ENCODE measurements at places on chromosomes 11 and 22. TPM values are rescaled to one million over a fixed set of nuclear protein-coding genes. Genes with fewer than 3 reads are reported as not detected.

DNA sequence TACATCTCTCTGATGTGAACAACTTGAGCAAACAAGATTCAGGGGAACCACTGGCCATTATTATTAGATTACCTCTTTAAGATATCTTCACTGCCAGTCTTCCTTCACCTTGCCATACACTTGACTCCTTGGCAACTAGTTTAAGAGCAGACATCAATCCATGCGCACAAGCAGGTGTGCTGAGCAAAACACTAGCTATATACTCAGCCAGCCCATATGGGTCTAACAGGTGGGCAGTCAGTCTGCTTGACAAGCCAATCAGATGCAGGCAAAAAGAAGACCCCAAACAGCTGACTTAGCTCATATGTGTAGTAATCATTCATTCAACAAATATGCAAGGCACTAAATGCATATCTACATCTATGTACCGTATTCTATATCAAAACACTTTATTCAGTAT, 101.2 kb downstream of the SIK3 start:
- no peak for DNase-seq

GRCh38 chr11:112303616-112304015, 43.0 kb upstream of the PLET1 start:
- DNase-seq, result no peak

DNA sequence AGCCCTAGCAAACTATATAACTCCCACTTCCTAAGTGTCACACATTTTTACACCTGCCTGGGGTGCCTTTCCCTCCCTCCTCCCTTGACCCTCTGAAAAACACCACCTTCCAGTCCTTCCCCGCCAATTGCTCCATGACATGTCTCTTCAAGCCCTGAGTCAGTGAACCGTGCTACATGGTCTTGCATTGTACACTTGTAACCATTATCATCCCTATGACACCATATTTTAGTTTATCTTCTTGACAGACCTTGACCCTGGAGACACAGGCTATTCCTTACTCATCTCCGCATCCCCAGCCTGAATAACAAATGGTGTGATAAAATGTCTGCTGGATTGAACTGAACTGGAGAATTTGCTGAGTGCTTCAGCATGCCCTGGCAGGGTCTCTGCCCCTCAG, 36.9 kb downstream of the TNKS1BP1 start:
- DNase-seq, result no peak

- no peak for DNase-seq
Measured at GRCh38 chr22:40960145-40960544, 9.0 kb downstream of the RBX1 start.

DNA sequence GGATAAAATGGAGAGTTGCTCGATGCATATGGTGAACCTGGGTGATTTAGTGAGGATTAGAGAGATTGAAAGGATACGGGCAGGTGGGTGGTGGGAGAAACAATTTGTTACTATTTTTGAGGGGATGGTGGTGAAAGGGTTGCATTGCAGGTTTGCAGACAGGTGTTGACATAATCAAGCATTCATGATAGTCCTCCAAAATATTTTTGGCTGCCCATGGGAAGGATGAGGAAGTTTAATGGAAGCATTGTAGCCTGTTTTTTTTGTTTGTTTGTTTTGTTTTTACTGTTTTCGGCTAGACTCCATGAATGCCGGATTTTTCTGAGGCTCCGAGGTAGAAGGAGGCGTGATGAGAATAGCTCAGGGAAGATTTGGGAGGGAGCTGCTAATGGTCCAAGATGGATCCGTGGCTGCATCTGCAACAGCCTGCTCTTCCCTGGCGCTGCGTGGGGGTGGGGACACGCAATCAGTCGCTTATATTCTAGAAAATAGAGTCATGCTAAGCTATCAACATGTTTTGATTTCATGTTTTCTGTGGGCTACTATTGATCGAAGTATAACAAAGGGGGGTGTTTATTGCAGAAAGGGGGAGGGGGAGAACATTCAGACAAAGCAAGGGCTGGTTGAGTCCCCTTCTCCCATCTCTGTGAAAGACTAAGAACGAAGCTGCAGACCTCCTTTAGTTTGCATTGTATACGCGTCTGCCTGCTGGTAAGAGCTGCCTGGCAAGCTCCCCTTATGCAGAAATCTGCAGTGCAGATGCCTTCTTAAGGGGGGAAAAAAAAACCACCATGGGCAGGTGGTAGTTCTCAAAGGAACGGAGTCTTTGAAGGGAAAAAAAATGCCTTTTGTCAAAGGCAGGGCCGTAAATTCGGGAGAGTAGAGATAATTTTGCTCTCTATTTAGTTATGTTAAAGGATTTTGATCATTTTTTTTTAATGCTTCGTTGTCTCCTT, 1.0 kb downstream of the RTN3 start:
- DNase-seq, result peak; percentile 52

- no peak for DNase-seq
Measured at GRCh38 chr11:128500493-128500892, 86.9 kb downstream of the ETS1 start.

- no peak for DNase-seq
Measured at GRCh38 chr11:106468086-106468485, 390.6 kb downstream of the AASDHPPT start.

- no peak for DNase-seq
Measured at GRCh38 chr22:47228767-47229166, 466.3 kb downstream of the TBC1D22A start.

GRCh38 chr11:115324581-115325432, 179.4 kb downstream of the CADM1 start:
- no peak for DNase-seq

DNA sequence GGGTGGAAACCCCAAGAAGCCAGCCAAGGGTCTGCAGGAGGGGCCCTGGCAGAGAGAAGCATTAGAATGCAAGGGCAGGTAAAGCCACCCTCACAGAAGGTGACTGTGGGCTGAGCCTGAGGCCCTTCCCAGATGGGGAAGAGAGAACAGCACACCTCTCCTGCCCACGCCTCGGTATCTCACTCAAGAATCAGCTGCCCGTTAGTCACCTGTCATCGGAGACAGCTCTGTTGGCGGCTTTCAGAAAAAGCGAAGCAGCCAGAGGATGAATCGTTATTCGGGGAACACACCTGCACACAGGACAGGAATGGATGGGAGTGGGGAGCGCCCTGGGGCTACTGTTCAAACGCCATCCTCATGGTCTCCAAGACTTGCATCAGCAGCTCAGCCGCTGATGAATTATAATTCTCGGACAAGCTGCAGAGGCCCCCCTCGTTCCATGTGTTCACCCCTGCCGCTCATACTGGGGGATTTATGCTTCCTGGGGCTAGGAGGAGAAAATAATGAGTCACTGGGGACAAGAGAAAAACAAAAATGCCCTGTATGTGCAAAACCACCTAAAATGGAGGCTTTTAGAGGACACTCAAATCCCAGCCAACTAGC, 21.6 kb upstream of the TMA7B start:
- no peak for DNase-seq

GRCh38 chr22:48577014-48577690, 1250.5 kb downstream of the BRD1 start:
- peak; percentile 17 for DNase-seq

DNA sequence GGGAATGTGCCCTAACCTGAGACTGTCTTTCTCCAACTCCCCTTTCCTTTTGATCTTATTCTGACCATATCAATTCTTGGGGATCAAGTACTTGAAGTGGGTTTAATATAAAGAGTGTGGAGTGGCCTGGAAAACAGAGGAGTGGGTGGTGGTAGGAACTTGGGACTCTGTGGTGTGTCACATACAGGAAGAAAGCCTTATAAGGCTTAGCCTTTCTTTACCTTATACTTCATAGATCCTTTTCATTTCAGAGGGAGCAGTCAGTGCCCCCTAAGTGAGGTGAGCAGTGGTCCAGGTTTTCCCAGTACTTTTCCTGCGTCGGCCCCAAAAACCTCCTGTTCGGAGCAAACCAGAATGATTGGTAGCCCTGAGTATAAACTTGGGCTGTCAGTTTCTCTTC, 486 bp downstream of the OOSP1 start:
- no peak for DNase-seq

GRCh38 chr22:45529971-45530575, 27.4 kb downstream of the FBLN1 start:
- no peak for DNase-seq

- no peak for DNase-seq
Measured at GRCh38 chr11:134404575-134405341, 7.3 kb downstream of the B3GAT1 start.

DNA sequence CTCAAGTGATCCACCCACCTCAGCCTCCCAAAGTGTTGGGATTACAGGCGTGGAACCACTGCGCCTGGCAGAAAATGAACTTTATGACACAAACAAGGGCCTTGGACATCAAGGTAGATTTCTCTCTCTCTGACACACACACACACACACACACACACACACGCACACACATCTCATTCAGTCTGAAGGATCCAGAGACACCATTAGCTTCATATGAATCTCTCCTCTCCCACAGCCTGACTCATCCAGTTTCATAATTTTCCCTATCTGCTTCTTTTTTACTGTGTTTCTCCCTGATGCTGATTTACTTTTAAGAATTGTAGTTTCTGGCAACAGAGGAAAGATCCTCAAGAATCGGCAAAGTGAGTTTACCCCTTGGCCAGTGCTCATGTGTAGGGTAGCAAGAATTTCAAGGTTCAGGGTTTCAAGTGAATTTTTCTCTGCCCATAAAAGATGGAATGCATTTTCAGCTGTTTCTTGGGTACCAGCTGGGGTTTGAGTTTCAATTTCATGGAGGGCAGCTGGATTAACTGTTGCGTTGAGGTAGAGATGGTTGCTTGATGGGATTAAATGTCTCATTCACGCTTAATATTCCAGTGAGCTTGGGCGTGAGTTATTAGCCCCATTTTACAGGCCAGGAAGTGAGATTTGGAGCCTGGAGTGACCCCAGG, 3.5 kb downstream of the MYO18B start:
- DNase-seq, result no peak

GRCh38 chr11:1834779-1835670, at the start of gene SYT8:
Gene SYT8, plus strand, starts transcription at chr11:1834990. Its CDS starts 116 bp downstream, at chr11:1835106.
- peak; percentile 20 for DNase-seq

DNA sequence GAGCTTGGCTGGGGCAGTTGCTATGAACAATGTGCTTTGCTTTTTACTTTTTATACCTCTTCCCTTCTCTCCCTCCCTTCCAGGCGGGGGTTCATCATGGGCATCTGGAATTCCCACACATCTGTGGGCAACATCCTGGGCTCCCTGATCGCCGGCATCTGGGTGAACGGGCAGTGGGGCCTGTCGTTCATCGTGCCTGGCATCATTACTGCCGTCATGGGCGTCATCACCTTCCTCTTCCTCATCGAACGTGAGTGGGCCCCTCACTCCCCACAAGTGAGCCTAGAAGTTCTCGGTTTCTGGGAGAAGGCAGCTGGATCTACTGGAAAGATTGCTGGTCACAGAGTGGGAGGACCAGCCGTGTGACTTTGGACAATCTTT, 17.4 kb downstream of the SLC37A2 start:
- DNase-seq, result no peak

DNA sequence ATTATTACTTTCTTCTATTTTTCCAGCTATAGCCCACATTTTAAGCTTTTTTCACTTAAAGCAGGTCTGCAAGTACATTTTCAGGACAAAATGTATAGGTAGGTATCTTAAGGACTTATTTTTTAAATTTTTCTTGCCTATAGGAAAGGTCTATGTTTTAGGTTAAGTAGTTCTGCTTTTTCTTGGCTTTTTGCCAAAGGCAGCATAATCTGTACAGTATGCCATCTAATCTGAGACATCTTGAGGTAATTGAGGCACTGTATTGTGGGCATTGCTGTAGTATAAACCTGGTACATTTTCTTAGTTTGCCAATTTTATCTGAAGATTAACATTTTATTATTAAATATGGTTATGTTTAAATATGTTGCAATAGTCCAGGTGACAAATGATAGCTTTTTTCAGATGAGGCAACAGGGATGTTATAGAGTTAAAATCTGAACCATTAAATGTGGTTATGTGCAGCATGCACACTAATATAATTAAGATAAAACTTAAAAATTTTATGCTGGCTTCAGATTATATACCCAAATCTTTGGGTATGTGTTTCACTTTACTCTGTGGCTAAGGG, 42.9 kb downstream of the QSER1 start:
- DNase-seq, result no peak

- no peak for DNase-seq
Measured at GRCh38 chr11:12529793-12530192, 144.4 kb upstream of the TEAD1 start.

DNA sequence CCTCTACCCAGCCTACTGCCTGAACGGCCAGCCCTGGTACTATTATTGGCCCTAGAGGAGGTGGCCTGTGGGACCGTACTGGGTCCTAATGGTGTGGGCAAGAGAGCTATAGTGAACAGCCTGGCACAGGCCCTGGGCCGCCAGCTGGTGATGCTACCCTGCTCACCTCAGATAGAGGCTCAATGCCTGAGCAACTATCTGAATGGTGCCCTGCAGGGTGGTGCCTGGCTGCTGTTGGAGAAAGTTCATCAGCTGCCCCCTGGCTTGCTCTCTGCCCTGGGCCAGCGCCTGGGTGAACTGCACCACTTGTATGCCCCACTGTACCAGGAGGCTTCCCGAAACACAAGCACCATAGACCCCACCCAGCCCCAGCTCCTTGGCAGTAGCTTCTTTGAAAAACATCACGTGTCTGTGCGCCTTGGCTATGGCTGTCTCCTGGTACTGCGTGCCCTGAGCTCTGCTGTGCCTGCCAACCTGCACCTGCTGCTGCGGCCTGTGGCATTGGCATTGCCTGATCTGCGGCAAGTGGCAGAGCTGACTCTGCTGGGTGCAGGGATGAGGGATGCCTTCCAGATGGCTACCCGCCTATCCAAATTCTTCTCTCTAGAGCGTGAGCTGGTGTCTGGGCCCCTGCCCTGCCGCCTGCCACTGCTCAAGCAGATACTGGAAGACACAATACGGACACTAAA, 49.0 kb downstream of the DNHD1 start:
- peak; percentile 60 for DNase-seq

DNA sequence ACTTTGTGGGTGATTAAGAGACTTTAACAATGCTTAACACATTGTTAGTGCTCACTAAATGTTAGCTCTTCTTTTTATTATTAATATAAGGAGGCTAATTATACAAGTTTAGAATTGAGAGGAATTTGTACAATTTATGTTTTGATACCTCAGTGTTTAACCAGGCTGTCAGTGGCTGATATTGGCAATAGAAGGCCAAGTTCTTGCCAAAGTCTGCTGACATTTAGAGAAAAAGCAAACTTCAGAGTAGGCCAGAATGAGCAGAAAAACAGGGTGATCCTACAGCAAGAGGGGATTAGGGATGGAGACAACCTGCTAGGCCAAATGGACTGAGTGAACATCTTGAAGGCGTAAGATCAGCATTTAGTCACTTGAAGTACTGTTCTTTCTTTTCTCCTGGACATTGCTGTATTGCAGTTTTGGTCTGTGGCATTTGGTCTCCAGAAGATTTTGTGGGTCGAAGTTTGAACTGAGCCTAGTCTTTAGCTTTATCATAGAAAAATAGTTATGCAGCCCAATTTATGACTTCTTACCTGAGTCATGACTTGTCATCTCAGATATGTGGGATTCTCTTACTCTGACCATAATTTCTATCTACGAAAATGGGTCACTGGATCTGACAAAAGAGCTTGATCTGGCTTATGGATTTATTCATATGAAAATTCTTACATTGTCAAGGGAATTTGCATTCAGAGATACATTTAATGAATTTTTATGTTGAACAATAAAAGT, 9.0 kb downstream of the TRIM44 start:
- no peak for DNase-seq

GUCY1A2 gene
- 7.8 TPM for total RNA-seq

KRTAP5-10 gene
- total RNA-seq, result not detected

MAPK8IP2 gene
- 0.09 TPM for total RNA-seq

PIH1D2 gene
- 1.4 TPM for total RNA-seq

NPTXR gene
- 25.0 TPM for total RNA-seq

OR52E8 gene
- not detected for total RNA-seq

TMEM191C gene
- 0.52 TPM for total RNA-seq

VPREB1 gene
- total RNA-seq, result not detected

BARX2 gene
- total RNA-seq, result not detected

APOA5 gene
- total RNA-seq, result not detected

C11orf71 gene
- total RNA-seq, result 13.1 TPM

XRRA1 gene
- total RNA-seq, result 13.1 TPM

ELFN2 gene
- total RNA-seq, result 0.02 TPM

Measured in heart left ventricle (tissue), 16 donors.